T-helper 17 cell (primary cell): ENCODE measurements at places on chromosomes 3 and 15.
A peak's percentile ranks its signal among the peaks of the same experiment; 100 is the strongest.

DNA sequence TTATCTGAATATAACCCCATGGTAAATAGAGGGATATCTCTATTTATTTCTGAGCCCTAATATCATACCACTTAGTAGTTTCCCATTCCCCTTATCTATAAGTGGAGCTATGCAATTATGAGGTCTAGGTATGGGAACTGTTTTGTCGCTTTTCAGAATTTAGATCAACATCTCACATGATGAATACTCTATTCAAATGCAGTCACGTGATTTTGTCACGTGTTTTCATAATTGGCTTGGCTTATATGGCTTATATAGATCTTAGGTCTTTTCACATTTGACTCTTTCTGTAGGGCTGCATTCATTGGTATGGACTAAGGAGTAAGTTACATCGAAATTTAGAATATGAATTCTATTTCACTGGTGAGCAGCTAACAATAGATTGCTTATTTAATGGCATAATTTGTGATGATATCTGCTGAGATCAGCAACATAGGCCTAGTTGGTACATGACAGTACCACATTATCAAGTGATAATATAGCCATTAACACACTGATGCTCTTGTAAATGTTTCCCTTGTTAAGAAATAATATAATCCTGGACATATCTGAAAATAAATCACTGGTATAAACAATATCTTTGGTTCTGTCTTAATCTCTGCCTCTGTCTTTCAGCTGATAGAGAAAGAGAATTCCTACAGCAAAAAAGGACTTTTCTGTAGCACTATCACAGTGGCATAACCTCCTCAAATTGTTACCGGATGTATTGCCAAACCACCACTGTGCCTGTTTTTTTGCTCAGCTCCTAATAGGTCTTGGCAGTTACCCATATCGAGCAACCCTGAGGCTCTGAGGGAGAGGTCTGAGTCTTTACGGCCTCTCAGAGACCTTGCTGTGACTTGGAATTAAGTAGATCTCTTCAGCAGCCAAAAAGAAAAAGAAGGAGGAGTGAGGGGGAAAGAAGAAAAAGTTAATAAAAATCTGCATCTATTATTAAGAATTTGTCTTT, 357.1 kb downstream of the ZPLD1 start:
- no peak for DNase-seq

- DNase-seq = no peak
Observed at GRCh38 chr3:152710549-152710948, 124.4 kb upstream of the P2RY1 start.

DNA sequence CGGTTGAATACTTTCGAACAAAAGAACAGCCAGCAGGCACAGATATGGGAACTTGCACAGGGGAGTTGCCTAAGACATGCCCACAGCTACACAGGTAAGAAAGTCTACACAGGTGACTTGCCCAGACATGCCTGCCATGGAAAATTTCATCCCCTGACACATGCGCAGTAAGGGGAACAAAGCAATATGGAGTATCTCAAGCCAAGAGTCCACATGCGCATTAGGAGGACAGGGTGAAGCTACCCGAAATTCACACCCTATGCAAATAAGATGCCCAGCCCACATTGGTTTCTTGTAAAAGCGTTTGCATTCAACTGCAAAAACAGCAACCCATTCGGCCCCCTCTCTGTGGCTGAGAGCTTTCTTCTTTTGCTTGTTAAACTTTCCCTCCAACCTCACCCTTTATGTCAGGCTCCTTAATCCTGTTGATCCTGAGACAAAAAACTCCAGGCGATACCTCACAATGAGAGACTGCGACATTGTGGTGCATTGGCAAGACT, 49.3 kb upstream of the TRPM1 start:
- no peak for DNase-seq

- no peak for DNase-seq
Observed at GRCh38 chr3:180860180-180860858, 52.2 kb upstream of the FXR1 start.

DNA sequence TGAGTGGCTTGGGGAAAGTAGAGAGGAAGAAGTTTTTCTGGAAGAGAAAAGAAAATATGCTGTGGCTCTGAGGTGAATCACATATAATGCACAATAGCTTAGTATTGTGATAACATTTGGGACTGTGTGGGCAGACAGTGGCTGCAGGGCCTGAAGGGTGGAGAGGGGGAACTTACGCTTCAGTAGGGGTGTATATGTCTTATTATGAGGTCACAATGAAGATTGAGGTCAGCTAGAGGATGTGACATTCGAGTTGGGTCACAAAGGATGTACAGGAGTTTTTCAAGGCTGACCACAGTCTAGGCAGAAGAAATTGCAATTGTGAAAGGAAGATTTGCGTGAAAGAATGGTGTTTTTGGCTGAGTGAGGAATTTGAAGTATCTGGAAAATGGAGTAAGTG, 414.8 kb downstream of the LPP start:
- no peak for DNase-seq

DNA sequence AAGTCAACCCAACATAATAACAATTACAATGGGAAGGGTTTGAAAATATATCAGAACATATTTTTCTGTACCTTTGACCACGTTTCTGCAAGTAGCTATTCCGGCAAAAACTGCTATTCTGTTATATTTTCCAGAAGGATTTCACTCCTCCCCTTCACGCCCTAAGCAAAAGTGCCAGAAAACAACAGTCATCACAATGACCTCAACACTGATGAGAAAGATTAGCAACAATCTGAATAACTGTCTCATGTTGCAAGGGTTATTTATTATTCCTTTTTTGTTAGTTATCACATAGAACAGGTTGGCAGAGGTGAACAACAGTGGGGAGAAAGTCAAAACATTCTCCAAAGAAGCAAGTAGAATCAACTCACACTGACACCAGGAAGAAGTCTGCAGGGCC, 269.4 kb upstream of the ARRDC4 start:
- no peak for DNase-seq

GRCh38 chr3:193554811-193555210, at the start of gene ATP13A4:
ATP13A4 (minus strand) TSS chr3:193554895; CDS start chr3:193554799, 96 bp downstream.
- DNase-seq = no peak

DNA sequence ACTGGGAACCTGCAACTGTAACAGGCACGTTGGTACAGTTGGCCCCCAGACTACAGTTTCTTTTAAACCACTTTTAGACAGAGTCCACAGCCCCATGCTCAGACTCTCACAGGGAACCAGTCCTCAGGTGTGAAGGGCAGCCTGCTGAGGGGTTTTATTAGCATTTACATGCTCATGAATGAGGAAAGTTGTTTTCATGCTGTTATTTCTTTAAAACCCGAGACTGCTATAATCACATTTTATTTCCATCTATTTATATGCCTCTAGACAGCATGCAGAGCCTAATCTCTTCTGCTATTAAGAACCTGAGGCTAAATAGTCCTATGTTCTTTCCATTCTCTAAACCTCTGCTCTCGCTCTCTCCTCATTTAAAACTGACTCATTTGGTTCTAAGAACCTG, 26.3 kb upstream of the FSIP1 start:
- no peak for DNase-seq

DNA sequence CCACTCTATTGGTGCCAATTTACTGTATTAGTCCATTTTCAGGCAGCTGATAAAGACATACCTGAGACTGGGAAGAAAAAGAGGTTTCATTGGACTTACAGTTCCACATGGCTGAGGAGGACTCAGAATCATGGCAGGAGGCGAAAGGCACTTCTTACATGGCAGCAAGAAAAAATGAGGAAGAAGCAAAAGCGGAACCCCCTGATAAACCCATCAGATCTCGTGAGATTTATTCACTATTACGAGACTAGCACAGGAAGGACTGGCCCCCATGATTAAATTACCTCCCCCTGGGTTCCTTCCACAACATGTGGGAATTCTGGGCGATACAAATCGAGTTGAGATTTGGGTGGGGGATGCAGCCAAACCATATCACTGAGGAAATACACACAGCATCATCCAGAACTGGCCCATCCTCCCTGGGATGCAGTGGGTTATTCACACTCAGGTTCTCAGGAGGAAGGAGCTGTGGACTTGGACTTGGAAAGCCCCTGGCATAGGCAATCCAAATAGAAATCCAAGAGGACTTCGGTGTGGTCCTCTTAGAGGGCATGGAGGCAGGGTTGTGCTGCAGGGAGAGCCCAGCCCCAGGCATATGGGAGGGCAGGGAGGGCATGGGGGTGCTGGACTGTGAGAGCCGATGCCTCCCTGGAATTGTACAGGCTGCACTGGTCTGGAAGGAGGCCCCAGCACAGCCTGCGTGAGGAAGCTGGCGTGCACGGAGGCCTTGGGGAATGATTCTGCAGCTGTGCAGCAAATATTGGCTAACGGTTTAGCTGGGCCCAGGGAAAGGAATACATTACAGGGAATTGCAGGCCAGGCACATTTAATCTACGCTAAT, 62.9 kb downstream of the EFCAB12 start:
- no peak for DNase-seq

DNA sequence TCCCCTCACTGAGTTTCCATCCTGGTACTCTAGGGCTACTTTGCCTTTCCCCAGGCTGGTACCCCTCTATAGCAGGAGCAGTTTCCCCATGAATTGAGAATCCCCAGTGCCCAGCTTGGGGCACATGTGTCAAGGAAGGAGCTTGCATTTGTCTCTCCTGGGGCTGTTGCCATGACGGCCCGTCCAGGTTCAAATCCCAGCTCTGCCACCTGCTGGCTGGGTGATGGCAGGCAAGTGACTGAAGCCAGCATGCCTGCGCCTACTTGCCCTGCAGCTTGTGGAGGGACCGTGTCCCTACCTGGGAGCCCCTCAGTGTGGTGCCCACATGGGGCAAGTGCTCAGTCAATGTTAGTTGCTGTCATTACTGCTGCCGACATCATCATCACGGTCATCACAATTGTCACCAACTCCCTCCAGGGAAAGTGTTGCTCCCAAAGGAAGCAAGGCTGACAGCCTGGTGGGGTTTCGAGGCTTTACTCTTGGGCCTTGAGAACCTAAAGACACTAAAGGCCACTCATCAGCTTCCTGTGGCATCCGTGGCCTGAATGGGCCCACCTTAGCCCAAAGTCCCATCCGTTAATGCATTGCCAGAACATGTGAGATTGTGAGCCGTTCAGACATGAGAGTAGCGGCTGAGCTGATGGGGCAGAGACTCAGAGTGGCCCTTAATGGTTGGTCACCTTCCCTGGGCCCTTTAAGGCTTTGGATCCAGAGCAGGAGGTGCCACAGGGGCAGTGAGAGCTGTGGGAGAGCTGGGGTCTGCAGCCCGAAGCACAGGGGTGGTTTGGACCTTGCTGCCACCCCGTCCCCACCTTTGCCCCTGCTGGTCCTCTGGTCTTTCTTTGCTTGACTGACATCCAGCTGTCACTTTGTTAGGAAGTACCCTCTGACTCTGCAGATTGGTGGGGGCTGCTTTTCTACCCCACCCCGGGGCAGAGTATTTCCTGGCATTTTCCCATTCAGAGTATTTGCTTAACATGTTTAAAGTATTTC, 144.4 kb downstream of the DNAJB8 start:
- DNase-seq = peak; percentile 42

GRCh38 chr3:135908225-135908624, 57.3 kb upstream of the PPP2R3A start:
- no peak for DNase-seq

DNA sequence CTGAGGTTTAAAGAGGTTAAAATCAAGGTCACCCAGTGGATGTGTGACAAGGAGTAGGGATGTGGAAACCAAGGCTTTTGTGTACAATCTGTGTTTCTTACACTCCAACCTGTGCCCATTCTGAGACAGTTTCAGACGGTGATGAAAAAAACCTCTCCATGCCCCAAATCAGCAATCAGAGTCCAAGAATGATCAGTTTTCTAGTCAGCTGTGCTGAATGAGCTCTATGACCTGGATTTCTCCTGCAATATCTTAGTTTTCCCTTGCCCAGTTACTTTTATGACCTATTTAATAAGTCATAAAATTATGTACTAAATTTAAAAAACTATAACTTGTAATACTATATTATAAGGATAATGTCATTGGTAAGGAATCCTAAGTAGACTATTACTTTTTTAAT, 37.5 kb upstream of the CBLB start:
- no peak for DNase-seq

DNA sequence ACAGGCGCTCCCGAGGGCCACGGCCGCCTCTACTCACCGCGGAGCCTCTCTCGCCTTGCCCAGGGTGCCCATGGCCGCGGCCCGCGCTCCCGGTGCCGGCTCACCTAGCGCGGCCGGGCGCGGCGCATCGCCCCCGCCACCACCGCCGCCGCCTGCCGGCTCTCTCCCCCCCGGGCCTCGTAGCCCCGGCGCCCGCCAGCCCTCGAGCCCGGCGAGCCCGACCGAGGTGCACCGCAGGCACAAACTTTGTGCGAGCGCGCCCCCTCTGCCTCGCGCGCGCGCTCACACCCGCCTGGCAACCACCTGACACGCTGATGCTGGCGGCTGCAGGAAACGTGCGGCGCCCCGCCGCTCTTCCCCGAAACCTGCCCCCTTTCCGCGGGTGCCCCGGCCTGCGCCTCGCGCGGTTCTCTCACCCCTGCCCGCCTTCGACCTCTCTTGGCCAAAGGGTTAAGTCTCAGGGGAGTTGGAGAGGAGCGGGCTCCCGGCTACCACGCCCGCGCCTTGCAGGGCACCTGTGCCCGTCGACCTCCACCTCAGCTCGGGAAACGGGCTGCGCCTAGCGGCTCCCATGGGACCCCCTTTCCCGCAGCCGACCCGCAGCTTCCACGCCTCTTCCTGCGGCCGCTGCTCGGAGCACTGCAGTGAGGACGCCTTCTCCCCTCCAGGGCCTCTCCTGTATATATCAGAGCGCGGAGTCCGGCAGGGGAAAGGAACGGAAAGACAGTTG, at the start of gene RASGRP1:
Gene RASGRP1 (minus strand): TSS at position 258 of the 730 bp plus-strand sequence. CDS start 186 bp downstream, at position 72.
- DNase-seq = peak; percentile 82

DNA sequence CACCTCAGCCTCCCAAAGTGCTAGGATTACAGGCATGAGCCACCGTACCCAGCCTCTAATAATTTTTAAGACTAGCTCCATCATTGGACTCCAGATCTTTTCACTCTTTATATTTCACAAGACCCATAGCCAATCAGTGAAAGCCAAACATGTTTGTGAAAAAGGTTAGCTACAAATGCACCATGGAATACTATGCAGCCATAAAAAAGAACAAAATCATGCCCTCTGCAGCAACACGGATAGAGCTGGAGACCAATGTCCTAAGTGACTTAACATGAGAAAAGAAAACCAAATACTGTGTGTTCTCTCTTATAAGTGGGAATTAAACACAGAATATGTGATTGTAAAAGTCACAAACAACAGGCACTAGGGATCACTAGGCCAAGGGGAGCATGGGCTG, 3.2 kb downstream of the SCAPER start:
- DNase-seq = no peak

GRCh38 chr15:40445421-40445922, 4.7 kb downstream of the BAHD1 start:
- DNase-seq = no peak

DNA sequence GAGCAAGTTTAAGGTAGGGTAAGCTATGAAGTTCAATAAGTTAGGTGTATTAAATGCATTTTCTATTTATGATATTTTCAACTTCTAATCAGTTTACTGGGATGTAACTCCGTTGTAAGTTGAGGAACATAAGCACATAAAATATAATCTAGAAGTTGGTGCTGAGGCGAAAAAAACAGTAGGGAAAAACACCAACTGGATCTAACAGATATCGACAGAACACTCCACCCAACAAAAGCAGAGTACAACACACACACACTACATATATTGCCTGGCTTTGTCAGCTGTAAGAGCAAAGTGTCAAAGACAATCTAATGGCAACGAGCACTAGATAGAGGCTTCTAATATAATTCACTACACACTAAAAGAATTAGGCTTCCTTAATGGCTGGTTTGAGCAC, 8.4 kb downstream of the PIK3R4 start:
- no peak for DNase-seq

GRCh38 chr3:79063624-79064023, 704.2 kb downstream of the ROBO1 start:
- DNase-seq = no peak

GRCh38 chr3:39668420-39668819, 141.0 kb upstream of the MYRIP start:
- DNase-seq = no peak

GRCh38 chr3:162302983-162303624, 806.5 kb downstream of the OTOL1 start:
- no peak for DNase-seq
